ENCODE measurements at places on chromosomes 11 and 22. TPM values are rescaled to one million over a fixed set of nuclear protein-coding genes. Genes with fewer than 3 reads are reported as not detected.

ARVCF gene
- total RNA-seq: 2.8 TPM

MUC5AC gene
- not detected for total RNA-seq

- no peaks in the 10 kb centered on the region for H3K4me1 ChIP-seq
- no peak for DNase-seq
- peaks cover 45% of the 10 kb centered on the region for H3K27me3 ChIP-seq
- peaks cover 2% of the 10 kb centered on the region for H3K36me3 ChIP-seq
These were observed 27.4 kb upstream of the CCND1 start for GRCh38 chr11:69613594-69613993.

DNA sequence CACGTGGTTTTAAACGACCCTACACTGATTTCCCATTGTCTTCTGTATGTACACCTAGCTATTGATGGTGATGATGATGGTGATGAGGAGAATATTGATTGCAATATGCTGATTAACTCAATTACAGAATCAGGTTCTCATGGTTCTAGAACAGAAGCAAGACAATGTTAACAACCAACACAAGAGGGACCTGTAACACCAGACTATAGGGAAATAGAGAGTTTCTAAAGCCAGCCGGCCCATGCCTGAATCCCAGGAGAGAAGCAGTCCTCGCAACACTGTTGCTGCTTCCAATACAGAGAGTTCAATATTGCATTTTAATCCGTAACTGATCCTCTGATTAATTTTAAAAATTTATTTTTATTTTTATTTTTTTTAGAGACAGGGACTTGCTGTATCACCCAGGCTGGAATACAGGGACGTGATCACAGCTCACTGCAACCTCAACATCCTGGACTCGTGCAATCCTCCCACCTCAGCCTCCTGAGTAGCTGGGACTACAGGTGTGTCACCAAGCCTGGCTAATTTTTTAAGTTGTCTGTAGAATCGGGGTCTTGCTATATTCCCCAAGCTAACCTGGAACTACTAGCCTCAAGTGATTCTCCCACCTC, 22.2 kb upstream of the UBASH3B start:
- no peak for DNase-seq
- H3K27ac ChIP-seq: no peak overlapping the region
- H3K4me1 ChIP-seq: peaks cover 13% of the 10 kb centered on the region
- H3K36me3 ChIP-seq: no peaks in the 10 kb centered on the region
- H3K4me3 ChIP-seq: no peak overlapping the region
- H3K27me3 ChIP-seq: peaks cover 4% of the 10 kb centered on the region

ROBO4 gene
- total RNA-seq: not detected

DNA sequence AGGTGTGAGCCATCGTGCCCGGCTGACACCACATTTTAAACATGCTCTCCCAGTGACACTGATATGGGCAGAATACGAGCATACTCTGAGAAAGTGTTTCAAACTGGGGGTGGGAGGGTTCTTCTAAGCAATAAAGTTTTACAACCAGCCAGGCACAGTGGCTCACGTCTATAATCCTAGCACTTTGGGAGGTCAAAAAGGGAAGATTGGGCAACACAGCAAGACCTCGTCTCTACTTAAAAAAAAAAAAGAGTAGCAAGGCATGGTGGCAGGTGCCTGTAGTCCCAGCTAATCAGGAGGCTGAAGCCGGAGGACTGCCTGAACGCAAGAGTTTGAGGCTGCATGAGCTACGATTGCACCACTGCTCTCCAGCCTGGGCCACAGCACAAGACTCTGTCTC, 2.2 kb downstream of the GANAB start:
- no peak for DNase-seq
- H3K27me3 ChIP-seq: no peaks in the 10 kb centered on the region
- no peak overlapping the region for H3K4me3 ChIP-seq
- H3K27ac ChIP-seq: no peak overlapping the region
- peaks cover 4% of the 10 kb centered on the region for H3K36me3 ChIP-seq

DNA sequence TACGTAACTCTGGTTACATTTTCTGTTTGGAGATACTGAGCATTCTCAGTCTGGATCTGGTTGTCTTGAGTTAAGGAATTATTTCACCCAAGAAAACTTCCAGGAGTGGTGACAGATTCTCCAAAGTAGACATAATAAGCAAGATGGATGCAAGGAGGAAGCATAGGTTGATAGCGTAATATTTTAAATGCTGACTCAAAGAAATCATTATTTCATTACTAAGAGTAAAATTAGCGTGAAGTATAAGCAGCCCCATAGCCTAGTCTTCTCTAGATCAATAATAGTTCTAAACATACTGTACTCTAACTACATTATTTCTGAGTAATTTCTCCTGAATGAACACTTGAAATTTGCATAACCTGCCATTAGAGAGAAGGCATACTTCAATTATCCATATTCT, 57.5 kb upstream of the MS4A8 start:
- H3K4me1 ChIP-seq: no peaks in the 10 kb centered on the region
- H3K27me3 ChIP-seq: peaks cover 13% of the 10 kb centered on the region
- DNase-seq: no peak
- no peaks in the 10 kb centered on the region for H3K36me3 ChIP-seq

Measured in T-helper 17 cell (primary cell).